ENCODE measurements at places on chromosomes 1 and 21.
A peak's percentile ranks its signal among the peaks of the same experiment; 100 is the strongest.

GRCh38 chr1:20142001-20142710, 3.0 kb downstream of the PLA2G2F start:
- no peak for DNase-seq

GRCh38 chr1:110916669-110917306, 43.8 kb downstream of the CD53 start:
- DNase-seq = no peak

DNA sequence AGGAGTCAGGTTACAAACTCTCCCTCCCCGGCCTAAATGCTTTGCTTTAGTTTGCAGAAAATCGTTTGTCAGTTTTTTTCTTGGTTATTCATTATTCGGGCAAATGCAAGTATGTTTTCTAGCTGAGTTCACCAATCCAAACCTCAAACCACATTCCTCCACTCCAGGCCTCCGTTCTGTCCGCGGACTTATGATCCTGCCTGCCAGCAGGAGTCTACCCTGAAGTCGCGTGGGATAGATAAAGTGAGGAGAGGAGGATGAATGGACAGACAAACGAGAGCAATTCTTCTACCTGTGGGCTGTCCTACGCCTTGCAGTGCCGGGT, 1.3 kb downstream of the ADAMTS1 start:
- no peak for DNase-seq

DNA sequence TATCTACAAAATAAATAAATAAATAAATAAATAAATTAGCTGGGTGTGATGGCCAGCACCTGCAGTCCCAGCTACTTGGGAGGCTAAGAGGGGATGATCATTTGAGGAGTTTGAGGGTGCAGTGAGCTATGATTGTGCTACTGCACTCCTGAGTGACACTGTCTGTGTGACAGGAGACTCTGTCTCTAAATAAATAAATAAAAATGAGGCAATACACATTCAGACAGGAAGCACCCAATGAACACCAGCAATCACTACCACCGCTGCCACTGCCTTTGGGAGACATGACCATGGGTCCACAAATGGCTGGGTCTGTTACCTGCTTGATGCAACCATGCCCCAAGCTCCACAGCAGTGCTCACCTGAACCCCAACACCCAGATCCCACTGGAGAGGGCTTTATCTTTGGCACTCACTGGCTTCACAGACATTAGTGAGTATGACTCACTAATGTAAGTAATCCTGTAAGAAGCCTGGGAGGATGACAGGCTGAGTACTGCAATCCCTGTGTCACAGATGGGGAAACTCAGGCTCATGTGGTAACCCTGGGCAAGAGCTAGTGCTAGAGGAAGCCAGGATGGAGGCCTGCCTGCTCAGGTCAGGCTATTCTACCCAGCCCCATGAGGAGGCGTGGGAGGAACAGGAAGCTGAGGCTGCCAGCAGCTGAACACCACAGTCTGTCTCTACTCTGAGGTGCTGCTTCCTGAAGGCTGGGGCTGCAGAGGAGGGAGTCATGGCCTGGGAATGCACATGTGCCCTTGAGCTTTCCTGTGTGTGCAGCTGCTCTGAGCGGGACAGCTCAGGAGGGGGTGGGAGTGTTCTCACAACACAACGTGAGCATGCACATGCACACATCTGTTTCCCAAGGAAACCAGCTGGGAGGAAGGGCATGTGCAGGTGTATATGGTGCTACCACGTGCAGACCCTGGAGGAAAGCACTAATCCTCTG, 43.0 kb downstream of the SLC9A1 start:
- DNase-seq = peak; percentile 94

DNA sequence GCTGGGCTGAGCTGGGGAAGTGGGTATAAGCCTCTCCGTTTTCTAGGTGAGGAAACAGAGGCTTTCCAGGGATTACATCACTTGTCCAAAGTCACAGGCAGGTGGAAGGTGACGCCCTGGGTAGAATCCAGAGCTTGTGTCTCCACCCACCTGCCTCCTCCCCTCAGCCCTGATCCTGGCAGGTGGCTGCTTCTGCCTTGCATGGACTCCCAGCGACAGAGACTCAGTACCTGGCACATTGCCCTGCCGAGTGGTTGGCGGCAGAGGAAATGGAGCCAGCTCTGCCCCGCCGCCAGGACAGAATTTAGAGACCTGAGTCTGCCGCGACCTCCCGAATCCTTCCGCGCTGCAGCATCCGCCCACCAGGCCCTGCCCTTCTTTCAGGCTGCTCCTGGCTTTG, 2.1 kb downstream of the PLA2G2E start:
- DNase-seq = no peak

- no peak for DNase-seq
These were observed 62.2 kb downstream of the CAPZB start for GRCh38 chr1:19423130-19423529.

DNA sequence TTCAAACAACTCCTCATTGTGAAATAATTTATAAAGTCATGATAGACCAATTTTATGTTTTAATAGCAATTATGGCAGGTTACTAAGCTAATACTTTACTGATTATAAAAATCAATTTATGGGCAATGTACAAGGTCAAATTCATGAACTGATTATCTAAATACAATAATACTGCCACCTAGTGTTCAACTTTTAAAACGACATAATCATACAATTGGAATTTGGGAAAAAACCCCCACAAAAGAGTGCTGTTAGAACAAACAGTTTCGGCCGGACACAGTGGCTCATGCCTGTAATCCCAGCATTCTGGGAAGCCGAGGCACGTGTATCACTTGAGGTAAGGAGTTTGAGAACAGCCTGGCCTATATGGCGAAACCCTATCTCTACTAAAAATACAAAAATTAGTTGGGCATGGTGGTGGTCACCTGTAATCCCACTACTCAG, 14.0 kb downstream of the GTF2B start:
- DNase-seq = peak; percentile 9

DNA sequence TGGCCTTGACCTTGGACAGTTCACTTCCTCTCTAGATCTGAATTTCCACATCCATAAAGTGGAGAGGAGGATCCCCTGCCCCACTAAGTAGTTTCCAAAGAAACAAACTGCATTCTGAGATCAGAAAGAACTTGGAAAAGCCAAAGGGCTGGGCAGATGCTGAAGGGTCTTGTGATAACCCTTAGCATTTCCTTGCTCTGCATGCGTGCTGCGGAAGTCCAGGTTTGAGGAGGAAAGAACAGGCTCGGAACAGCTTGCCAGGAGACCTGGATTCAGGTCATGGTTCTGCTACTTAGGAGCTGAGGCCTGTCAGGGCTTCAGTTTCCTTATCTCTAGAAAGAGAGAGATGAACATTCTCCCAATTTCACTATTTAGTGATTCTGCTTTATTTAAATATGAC, 27.2 kb downstream of the IGFN1 start:
- DNase-seq = no peak

- no peak for DNase-seq
These were observed 63.1 kb upstream of the SH3GLB1 start for GRCh38 chr1:86641318-86641717.

- no peak for DNase-seq
These were observed 164.1 kb downstream of the USP25 start for GRCh38 chr21:15893902-15894301.

DNA sequence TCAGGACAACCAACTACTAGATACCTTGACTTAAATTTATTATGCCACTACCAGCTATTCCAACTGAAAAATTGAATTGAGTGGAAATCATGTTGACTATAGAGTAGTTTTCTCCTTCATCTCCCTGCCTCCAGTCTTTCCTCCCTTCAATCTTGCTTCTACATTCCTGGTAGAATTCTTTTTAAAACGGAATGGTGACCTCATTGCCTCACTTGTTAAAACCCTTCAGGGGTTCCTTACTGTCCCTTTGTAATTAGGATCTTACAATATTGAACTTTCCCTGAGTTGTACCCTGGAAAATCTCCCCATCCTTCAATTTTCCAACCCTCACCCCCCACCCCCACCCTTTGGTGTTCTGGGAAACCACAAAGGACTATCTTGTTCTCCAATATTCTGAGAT, 82.8 kb upstream of the ZNF326 start:
- no peak for DNase-seq

DNA sequence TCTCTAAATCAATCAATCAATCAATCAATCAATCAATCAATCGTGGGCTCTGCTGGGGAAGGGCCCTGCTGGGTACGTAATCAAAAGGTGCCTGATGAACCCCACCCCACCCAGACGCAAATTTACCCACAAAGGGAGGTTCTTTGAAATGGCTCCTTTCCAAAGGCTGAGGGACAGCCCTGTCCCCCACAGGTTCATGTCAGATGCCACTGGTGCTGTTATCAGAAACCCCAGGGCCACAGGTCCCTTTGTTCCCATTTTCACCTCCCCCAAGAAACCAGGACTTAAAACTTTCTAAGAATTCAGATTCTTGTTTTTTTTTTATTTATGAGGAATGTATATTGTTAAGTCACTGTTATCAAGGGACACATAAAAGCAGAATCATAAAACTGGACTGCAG, 14.2 kb downstream of the CHRNB2 start:
- DNase-seq = no peak

- DNase-seq = no peak
These were observed 691.7 kb upstream of the ADGRL2 start for GRCh38 chr1:81109038-81109437.

GRCh38 chr1:54136269-54136896, 16.4 kb downstream of the CDCP2 start:
- DNase-seq = no peak

DNA sequence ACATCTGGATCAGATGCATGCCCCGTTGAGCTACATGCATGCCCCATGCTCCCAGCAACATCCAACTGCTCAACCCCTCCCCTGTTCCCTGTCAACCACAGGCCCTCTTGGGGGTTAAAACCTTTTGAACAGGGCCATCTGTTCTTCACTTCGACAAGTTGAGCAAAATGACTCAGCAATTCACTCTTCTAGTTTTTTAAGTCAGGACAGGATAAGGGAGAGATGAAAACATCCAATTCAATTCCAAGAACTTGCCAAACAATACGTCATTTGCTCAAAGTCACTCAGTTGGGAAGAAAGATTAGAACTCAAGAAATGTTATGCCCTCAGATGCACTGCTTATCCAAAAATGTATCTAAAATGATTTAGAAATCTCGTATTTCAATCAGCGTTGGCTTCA, 46.1 kb upstream of the MTF2 start:
- no peak for DNase-seq

- no peak for DNase-seq
These were observed at the start of gene MEX3A for GRCh38 chr1:156082309-156083091. MEX3A (minus strand) TSS chr1:156082465; CDS start chr1:156081998, 467 bp downstream.

GRCh38 chr1:115062542-115063004, 26.7 kb downstream of the TSPAN2 start:
- DNase-seq = no peak

DNA sequence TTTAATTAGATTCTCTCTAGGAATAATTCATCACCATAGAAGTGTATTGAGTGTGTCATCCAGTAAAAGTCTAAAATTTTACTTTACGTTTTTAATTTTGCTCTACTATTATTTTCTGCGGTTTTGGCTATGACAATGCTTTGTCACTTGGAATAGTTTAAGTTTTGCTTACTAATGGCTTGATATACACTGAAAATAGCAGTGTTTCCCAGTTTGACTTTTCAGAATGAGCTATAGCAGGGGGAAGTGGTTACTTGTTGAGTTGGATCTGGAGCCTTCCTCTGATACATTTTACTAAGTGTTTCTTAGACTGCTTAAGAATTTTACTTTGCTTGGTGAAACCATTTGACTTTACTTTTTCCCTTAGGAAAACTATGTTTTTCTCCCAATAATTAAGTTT, 5.0 kb downstream of the DNAJC16 start:
- no peak for DNase-seq

DNA sequence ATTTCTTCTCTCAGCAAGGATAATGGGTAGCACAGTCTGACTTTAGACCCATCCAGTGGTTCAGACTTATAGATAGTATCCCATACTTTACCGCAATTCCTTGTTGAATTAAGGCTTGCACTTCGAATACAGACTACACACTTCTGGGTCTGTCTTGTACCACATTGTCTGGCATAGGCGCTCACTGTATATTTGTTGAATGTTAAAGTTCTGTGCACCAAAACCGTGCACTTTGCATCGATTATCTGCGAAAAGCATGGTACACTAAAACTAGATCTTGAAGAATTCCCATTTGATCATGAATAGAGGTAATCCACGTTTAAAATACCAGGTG, 556 bp upstream of the RYR2 start:
- DNase-seq = no peak

DNA sequence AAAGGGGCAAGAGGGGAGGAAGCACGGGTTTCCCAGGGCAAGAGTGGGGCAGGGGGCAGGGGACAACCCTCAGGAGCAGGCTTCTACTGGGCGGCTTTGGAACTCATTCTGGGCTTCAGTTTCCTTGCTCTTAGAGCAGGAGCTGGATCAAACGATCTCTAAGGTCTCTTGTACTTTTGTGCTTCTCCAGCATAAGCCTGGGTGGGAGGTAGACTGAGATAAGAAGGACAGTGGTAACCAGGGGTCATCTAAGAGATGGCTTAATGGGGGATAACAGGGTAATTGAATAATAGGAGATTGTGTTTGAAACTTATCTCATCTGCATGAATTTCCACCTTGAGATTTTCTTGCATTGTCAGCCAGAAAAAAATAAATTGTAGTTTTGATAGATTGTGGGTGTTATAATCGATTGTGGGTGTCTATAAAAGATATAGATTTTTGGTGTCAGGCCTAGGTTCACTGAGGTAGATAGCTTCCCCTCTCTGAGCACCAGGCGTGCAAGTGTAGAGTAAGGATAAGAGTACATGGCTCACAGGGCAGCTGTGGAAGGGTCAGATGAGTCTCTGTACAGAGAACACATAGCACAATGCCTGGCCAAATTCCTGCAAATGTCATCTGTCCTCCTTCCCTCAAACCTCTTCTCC, 68.0 kb downstream of the CD58 start:
- DNase-seq = no peak

GRCh38 chr1:11531314-11531870, 52.4 kb downstream of the DISP3 start:
- no peak for DNase-seq

- DNase-seq = no peak
These were observed 9.2 kb upstream of the COL6A1 start for GRCh38 chr21:45972353-45972715.

GRCh38 chr1:152776361-152776760, 1.4 kb downstream of the LCE1F start:
- DNase-seq = no peak

GRCh38 chr1:63946866-63947491, 173.2 kb downstream of the ROR1 start:
- DNase-seq = peak; percentile 3

DNA sequence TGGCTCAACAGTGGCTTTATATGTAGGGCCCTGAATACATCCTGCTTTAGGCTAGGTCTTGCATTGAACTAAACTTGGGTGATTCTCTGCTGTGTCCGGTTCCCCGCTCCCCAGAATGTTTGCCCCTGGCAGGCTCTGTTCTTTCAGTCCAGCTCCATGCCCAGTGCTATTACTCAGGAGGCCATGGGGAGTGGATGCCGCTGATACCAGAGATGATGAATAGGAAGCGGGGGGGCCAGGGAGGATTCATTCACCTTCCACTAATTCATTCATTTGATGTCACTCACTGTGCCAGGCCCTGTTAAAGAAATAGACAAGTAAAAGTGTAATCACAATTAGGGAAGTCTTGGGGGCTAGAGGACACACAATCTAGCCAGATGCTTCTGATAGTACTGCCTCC, 83.8 kb downstream of the TMEM53 start:
- DNase-seq = no peak

- DNase-seq = no peak
These were observed 273.2 kb downstream of the BACH1 start for GRCh38 chr21:29571949-29572348.
